ENCODE measurements at places on chromosomes 6 and 20.

DNA sequence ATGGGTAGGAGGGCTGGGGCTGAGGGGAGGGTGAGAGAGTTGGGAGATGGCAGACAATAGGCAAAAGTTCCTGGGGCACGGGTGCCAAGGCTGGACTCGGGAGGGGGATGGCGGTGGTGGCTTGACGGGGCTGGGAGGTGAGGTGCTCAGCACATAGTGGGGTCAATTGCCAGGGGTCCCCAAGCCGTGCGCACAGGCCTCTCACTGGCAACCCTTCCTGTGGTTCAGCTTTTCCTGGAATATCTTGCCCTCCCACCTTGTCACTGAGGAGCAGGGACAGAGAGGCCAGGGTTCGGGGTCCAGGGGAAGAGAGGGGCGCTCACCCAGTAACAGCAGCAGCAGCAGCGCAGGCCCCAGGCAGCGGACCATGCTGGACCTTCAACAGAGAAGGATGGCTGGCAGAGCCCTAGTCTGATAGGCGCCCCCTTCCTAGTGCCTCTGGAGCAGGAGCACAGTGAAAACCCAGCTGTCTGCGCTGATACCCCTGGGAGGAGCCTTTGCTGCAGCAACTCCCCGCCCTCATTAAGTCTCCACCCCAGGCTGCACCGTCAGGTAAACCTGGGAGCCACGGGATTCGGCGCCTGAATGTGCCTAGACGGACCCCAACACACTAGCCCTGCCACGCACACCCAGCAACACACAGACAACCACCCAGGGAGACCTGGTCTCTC, at the start of gene GFRA4:
TSS of gene GFRA4 (minus strand) at position 369 of the 671 bp plus-strand sequence. CDS start at position 369, 0 bp downstream.
- DNase-seq: no peak

- DNase-seq: no peak
These were observed 103.7 kb upstream of the NT5E start for GRCh38 chr6:85346196-85346595.

DNA sequence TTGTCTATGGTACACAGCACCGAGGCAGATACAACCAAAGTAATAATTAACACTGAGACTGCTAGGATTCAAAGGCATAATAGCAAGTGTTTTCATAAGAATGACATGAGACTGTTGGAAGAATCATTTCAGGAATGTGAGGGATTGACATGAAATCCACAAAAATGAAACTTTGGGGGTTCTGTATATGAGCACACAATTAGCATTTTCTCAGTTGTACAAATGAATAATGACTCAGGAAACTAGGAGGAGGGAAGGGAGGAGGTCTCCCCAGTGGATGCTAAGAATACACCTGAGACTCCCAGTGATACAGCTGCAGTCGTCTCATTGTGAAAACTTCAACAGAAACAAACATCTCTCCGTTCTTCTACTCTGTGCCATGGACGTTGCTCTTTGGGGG, 428.4 kb upstream of the PLCB4 start:
- DNase-seq: no peak

DNA sequence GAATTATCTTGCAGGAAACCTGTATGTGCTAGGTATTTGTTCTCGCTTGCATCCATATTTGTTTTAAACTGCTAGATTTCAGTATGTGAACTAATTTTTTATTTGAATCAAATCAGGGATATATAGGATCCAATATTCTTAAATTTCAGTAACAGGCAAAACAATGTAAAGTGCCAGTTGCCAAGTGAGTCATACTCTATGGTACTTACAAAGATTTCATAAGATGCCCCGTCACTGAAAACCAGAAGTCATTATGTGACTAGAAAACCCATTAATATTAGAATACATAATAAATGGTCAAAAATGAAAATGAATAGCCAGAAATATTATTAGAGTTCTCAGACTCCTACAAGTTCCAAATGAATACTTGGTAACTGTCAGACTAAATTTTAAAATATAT, 481.2 kb downstream of the TFAP2A start:
- no peak for DNase-seq

DNA sequence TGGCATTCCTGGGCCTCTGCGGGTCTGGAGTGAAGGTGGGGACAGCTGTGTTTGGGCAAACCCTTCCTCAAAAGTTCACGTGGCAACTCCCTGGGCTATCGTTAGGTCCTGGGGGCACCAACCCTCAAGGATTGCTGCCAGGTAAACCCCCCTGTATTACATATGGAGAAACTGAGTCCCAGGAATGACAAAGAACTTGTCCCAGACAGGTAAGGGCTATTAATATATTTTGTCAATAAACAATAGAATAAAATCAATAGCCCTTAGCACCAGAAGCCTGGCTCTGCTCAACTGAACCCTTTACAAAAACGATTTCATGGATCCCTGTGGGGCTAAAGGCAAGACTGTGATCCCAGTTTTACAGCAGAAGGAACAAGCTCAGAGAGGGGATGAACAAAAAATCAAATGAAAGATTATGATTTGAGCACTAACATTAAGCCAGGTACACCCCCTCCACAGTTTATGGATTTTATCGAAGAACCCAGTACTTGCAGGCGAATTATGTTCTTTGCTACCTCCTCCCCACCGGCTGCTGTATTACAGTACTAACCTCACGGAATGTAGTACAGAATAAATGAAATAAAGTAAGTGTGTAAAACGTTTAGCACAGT, 2.7 kb downstream of the ID1 start:
- DNase-seq: no peak

DNA sequence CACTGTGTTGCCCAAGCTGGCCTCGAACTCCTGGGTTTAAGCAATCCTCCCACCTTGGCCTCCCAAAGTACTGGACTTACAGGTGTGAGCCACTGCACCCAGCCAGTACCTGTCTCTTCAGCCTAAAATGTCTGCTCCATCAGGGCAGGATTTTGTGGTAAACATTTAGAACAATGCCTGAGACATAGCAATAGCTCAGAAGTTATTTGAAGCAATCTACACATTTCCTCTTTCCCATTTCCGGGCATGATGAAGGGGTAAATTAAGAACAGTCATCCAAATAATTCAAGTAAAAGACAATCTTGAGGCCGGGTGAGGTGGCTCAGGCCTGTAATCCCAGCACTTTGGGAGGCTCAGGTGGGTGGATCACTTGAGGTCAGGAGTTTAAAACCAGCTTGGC, 69.0 kb upstream of the ZNF217 start:
- no peak for DNase-seq

DNA sequence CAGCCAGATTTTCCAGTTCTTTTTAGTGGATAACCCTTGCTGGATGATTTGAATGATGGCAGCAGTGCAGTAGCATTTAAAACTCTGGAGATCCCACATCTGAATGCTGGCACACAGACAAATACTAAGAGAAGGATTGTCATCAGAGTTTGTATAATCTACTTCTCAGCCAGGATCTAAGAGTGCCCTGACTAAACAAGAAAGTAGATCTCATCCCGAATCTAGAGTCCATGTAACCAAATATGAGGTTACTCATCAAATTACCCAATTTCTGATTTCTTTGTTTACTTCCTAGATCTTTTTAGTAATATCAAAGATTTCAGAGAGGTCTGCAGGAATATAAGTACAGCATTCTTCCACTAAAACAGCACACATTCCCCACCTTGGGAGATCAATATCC, 7.8 kb downstream of the TMC2 start:
- no peak for DNase-seq

DNA sequence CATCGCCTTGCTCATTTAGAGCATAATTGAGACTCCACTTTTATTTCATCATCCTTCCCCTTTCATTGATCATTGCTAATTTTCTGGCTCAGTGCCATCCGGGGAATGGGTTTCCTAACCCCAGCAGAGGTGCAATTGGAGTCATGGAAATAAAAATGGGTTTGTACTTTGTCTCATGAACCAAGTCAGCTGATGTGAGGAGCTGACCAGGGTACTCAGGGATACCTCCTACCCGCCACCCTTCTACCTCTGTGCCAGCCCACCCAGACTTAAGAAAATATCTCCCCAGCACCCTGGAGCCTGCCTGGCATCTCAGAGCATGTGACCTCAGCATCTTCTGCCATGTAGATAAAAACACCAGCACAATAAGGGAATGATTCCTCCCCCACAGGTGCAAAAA, 59.1 kb upstream of the MAFB start:
- DNase-seq: no peak

DNA sequence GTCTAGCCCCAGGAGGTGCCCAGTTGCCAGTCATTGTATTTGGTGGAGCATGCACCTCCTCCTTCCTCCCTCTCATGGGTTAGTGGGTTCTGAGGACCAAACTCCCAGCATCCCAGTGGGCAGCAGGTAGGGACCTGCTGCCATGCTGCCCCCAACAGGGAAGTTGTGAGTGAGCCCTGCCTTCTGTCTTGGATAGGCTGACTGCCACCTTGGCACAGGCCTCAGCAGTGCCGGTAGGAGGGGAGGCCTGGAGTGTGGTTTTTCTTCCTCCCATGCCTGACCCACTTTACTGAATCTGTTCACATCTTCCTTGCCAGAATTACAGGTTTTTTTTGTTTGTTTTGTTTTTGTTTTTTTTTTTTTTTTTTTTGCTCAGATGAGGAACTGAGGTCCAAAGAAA, 24.5 kb downstream of the PLCG1 start:
- DNase-seq: no peak

DNA sequence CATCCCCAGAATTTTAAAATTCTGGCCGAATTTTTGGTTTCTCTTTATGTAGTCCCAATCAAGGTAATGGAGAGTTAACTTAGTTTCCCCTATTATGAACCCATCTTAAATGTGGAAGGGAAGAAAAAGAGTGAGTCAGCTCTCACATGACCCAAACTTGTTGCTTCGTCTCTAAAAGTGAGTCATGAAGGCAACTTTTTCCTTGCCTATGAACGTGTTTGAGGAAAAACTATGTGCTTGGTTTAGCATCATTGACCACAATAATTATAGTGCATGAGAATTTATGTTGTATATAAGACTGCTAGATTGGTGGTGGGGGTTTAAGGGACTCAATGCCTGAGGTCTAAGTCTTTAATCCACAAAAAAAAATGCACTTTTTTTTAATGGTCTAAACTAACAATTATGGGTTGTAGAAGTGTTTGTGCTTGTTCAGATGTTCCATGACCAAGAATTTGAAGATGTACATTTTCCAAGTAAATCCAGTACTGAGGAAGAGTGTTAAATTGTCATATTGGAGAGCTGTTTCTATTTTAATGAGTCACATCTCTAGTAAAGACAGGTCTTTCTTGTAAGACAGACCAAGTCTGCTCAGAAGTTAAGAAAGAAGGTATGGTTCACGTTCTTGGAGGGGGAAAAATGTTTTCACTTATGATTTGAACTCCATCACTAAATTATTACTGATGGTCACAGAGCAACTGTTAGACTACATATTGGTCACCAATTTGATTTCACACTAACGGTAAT, 409.9 kb upstream of the MARCKS start:
- no peak for DNase-seq

DNA sequence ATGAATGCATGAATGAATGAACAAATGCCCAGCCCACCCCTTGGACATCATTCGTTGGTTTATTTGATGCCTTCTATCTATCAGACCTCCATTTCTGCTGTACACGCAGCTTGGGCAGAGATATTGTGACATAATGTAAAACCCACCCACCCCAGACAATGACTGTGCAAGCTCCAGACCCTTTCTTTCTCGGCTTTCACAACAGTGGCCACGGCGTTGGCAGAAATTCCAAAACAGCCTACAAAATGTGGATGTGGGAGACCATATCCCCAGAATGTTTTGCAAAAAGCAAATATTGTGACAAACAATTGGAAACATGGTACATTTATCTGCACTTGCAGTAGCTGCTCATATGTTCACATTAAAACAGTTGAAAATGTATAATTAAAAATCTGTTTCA, 162.0 kb upstream of the MAFB start:
- no peak for DNase-seq

- no peak for DNase-seq
These were observed 50.9 kb downstream of the JARID2 start for GRCh38 chr6:15296735-15297134.

DNA sequence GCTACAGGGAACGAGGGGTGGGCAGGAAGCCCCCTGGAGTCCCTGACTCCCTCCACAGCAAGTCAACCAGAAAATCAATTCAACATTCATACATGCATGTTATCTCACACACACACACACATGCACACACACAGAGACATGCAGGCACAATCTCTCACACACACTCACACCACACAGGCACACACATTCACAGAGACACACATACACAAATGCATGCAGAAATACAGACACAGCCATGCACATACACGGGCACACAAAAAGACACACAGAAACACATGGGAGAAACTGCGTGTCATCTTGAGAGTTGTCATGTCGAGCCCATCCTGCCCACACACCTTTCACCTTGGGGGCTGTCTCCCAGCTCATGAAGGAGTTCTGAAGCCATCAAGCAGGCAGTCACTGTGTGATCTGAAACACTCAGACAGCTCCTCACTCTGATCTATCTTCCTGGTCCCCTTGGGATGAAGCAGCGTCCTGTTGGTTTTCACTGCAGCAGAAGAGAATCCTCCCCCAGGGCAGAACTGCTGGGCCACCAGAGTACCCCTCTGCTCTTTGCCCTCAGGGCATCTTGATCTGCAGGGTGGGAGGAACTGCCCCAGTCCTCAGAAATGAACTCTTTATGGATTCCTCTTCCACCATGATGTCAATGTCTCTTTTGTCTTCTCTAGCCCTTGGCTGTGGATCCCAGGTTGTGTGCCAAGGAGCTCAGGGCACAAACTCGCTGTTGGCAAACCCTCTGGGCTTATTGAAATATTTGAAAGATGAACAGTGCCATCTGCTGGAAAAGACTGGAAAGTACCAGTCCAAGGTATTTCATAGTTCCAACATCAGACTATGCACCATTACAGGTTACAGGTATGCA, 8.8 kb downstream of the RAET1L start:
- peak; percentile 55 for DNase-seq

DNA sequence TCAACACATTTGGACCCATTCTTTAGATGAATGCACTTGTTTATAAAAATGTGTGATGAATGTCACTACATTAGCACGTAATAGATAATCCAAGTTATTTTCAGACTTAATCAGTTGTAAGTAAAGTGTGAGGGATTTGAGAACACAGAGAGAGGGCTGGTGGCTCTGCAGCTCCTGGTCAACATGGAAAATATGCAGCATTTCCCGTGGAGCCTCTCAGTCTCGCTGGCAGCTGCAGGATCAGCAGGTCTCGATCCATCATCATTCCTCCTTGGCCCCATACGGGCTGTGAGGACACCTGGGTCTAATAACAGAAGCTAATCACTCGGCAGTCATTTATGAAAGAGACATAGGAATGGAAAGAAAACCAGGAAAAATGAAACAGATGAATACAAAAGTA, 390.2 kb downstream of the PRKN start:
- DNase-seq: no peak

GRCh38 chr20:17491488-17491887, 39.7 kb downstream of the BFSP1 start:
- DNase-seq: no peak
